Stimulated activated CD8-positive, alpha-beta memory T cell treated with anti-CD3 and anti-CD28 coated beads, Interleukin-4, amount 100 ng/mL, for 1 hour (primary cell): ENCODE measurements at places on chromosomes 12 and 14.

GRCh38 chr12:52912711-52913430, 8.0 kb upstream of the KRT8 start:
- DNase-seq: no peak

DNA sequence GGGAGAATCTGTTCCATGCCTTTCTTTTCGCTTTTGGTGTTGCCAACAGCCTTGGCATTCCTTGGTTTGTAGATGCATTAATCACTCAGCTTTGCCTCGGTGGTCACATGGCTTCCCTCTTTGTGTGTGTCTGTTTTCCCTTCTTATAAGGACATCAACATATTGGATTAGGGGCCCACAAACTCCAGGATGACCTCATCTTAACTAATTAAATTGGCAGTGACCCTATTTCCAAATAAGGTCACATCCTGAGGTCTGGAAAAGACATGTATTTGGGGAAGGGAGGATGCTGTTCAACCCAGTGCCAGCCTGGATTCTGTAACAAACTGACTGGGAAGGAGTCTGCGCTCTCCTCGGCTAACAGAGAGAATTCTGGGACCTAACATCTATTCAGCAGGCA, 365.7 kb upstream of the FKBP4 start:
- DNase-seq: no peak

- no peak for DNase-seq
Observed at GRCh38 chr12:93736640-93737178, 59.5 kb downstream of the CRADD start.

GRCh38 chr14:65940056-65940735, 527.7 kb downstream of the FUT8 start:
- no peak for DNase-seq

DNA sequence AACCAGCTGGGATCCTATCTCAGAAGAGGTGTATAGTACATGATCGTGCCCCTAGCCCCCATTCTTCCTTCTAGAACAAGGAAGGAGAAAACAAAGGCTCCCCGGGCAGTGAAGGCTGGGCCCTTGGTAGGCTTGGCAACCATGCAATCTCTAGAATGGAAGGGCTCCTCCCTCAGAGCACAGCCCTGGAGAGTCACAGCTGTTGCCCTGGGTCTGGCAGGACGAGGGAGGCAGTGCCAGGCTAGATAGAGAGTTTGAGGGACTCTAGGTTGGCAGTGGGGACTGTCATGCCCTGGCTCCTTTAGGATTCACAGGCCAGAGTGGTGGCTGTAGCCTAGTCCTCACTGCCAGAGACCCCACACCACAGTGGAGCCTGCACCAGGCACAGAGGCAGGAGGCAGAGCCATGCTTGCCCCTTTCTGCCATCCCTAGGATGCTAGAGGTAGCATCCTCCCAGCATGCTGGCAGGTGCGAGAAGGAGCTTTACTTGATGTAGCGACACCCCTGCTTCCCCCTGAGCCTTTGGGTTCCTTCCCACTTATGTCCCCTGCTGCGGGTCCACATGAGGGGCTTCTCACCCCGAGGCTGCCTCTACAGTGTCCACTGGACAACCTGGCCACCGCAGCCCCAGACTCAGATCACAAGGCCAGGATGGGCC, 33.4 kb upstream of the CIPC start:
- DNase-seq: no peak

DNA sequence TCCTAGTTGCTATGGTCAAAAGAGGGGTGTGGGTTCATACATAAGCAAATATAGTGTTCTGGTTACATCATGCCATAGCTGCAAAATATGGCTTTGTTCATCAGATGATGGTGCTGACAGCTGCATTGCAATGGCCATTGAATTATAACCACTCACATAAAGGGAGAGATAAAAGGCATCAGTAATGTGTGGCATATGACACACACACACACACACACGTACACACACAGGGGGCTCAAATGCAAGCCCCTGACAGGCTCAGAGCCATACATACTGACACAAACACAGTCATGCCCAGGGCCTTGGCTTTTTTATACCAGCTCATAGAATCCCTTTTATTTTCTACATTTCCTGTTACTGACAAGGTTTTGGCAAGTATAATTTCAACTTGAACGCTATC, 698.9 kb downstream of the BCL11B start:
- DNase-seq: no peak

DNA sequence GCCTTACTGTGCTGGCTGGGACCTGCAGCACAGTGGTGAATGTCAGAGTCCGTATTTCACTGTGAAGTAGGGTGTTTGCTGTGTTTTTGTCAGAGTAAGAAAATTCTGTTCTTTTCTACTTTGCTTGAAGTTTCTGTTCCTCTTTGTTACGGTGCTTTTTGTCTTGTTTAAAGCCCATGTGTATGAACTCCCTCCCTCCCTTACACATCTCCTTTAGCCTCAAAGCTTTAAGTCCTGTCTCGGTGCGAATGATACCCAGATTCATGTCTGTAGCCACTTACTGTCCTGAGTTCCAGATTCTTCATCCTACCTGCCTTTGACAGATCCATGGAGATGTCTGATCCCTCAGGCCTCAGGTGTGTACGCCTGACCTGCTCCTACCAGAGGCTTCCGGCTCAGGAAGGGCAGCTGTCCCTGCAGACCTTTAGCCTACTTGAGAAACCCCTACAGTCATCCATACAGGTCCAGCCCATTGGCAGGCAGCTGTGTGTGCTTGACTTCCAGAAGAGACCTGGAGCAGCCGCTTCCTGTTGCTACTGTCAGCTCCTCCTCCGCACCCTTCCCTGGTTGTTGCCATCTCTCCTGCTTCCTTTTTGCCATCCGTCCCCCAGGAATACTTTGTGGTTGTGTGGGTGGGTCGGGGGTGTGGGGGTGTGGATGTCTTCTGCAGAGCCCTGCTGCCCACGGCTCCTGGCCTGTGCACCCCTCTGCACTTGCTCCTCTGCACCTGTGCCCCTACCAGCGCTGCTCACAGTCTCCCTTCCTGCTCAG, 72.9 kb downstream of the DDX51 start:
- DNase-seq: no peak

DNA sequence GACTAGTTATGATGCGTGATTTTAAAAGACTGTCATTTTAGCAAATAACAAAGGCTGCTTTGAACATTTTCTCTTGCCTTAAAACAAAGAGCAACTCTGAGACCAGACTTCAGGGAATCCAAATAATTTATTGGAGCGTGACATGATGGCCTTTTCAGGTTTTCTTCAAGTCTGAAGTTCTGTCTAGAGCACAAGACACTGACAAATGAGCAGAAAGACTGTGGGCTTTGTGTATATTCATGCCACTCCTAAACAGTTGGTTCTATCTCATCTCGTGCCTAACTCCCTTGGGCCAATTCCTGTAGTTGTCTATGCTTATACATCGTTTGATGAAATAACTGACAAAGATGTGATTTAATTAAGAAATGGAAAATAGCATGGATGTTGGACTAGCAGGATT, 47.5 kb downstream of the IFT81 start:
- DNase-seq: no peak
